ENCODE measurements at places on chromosomes 16 and 17.

DNA sequence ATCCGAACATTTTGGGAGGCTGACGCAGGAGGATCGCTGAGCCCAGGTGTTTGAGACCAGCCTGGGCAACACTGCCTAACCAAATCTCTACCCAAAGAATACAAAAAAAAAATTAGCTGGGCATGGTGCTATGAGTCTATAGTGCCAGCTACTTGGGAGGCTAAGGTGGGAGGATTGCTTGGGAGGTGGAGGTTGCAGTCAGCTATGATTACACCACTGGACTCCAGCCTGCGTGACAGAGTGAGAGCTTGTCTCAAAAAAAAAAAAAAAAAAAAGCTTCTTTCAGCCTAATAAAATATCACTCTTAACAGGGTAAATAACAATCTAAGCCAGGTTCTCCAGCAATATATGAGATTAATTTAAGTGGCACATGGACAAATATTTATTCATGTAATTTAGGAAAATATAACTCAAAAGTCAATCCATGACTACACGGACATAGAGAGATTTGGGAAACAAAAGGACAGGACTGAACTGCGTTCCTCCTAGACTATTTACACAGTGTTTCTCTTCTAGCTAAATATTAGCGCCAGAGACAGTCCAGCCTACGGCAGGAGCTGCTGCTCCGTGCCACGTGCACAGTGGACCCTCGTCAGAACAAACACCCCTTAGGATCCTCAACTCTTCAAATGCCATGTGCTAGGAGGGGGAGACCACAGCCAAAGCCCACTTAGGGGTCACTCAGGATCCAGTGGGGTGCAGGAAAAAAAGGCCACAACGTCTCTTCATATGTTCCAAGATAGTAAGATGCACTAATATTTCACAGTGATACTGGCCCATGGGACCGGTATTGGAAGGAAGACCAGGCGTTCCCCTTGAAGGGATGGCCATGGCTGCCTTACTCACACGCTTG lies 8.7 kb downstream of the USP36 start:
- no peak for DNase-seq

DNA sequence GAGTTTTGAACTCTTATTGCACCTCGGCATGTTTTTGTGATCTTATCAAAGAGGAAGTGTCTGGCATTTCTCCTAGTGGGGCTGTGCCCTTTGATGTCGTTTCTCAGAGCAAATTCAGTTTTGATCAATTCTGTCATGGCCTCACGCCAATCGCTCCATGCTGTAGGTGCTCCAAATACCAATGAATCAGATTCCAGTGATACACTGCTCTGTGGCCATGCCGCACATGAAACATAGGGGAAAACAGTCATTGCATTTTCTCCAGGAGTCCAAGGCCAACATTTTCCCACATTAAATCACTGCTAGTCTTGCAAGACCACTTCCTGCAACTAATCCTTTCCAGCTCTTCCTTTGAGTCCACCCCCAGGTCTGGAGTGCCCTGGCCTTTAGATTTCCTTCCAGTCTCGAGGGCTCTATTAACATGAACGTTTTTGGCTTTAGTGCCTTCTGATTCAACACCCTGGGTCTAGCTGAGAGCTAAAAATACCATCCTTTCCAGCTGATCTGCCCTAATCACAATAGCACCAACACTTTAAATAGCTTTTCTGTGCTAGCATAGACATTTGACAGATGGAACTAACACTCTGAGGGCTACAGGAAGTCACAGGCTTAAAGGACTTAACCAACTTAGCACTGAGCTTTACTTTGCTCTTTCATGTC lies 18.2 kb upstream of the RASL10B start:
- peak; percentile 87 for DNase-seq

- DNase-seq: no peak
These were observed 2.4 kb downstream of the TNRC6A start for GRCh38 chr16:24731722-24732419.

- DNase-seq: peak; percentile 27
These were observed at the start of gene BMERB1 for GRCh38 chr16:15434425-15435215. Gene BMERB1 (plus strand): TSS chr16:15434588. CDS start chr16:15434654, 66 bp downstream.

DNA sequence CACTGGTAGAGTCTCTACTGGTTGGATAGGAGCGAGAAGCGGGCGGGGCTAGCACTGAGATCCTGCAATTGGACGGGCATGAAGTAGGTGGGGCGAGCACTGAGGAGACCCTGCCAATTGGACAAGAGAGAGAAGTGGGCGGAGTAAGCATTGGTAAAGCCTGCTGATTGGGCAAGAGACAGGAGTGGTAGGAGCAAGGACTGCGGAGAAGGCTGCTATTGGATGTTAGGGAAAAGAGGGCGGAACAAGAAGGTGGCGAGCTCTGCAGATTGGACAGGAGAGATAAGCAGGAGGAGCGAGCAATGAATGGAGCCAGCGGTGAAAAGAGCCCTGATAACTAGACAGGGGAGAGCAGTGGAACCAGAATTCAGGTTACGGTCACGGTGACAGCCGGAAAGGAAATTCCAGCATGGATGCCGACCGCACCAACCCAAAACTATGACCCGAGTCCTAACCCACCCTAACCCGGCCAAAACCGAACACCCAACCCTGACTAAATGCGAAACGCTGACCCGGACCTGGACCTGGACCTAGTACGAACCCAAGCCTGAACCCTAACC lies 4.8 kb downstream of the SCGB1C2 start:
- no peak for DNase-seq

DNA sequence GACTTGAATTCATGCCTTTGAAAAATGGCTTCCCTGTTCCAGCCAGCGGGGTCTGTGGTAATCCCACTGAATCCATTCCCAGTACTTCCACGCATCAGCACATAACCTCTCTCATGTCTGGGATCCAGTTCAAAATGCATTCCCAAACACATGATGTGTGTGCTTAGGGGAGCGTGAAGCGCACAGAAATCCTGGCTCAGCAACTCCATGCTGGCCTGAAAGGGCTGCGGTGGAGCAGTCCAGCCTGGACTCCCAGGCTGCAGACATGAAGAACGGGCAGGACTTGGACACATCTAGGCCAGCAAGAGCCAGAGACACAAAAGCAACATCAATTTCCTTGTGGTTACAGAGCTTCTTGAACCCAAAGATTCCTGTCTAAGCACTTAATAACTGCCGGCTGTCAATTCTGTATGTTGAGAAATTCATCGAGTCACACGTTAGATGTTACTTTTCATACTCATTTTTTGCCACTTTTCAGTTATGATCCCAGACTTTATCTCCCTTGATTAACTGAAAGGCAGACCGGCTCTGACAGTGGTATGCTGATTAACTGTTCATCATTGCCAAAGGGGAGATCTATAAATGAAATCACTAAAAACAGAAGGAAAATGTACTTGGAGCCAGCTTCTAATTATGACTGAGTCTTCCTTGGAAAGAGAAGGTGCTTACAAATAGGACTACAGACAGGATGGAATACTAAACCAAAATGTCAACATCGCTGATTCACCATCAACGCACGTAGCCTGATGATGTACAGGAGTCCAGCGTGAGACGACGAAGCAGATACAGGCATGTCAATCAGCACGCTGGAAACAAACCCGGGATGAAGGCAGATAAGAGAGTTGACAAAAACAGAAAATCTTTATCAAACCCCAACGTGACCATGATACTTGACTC lies 23.0 kb downstream of the NSMCE1 start:
- peak; percentile 63 for DNase-seq

- peak; percentile 35 for DNase-seq
These were observed 28.5 kb downstream of the STAT5B start for GRCh38 chr17:42247734-42248133.
